Tibial artery (tissue), 4 donors: ENCODE measurements at places on chromosomes 11 and 22.

DNA sequence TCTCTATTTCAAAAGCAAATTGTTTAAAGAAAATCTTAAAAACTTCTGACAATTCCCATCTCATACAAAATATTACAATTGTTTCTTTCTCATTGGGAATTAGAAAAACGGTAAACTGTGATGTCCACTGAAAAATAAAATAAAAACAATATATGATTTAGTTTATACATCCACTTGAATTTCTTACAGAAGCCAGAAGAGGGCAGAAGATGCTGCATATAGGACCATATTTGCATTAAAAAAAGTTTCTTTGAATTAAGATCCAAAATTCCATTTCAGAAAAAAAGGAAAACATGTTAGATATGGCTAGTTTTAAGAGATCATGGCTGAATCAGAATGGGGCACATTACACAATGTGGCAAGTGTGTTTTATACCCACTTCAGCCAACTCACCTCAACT is 39.3 kb upstream of the LRRC4C start:
- DNase-seq = no peak

DNA sequence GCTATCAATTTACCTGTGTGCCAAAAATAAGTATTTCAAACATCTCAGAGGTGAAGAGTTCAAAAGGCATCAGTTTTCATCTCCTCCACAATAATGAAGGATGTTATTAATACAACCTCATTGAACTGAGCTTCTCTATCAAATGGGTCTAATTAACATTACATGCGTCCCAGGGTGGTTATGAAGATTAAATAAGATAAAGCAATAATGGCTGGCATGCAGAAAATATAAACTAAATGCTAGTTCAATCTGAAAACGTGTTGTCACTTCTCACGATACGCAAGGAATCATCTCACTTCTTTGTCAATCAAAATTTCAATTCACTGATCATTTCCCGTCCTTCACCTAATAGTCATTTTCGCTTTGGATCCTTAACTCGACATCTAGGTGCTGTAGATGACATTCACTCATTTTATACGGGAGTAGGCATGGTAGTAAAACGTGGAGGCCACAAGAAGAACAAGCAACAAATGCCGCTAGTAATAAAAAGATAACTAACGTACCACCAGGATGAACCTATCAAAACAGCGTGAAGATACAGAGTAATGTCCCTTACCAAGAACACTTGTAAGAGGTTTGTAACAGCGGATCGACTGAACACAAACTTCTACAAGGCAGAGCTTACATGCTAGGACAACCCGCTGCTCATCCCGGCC is 918 bp downstream of the CHORDC1 start:
- DNase-seq = no peak

GRCh38 chr11:24661331-24661730 is 164.5 kb downstream of the LUZP2 start:
- DNase-seq = no peak

DNA sequence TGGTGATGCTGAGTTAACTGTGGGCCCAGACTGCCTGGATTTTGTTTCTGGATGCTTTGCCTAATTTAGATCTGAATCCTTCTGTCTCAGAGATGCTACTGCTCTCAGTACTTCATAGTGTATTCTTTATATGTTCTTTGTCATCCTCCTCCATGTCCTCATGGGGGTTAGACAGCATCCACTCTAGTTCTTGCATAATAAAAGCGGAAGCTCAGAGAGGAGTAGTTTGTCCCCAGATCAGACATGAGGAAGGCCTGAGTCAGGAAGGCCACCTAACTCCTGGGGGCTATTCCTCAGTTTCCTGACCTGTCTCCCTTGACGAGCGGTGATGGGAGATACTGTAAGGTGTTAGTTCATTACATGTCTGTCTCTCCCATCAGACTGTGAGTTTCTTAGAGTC is 90.2 kb downstream of the SCN3B start:
- DNase-seq = no peak
